ENCODE measurements at places on chromosomes 16 and 17.

GRCh38 chr16:13936596-13937081, 16.7 kb downstream of the ERCC4 start:
- DNase-seq: no peak

- no peak for DNase-seq
Observed at GRCh38 chr17:68566442-68566738, 34.8 kb downstream of the FAM20A start.

DNA sequence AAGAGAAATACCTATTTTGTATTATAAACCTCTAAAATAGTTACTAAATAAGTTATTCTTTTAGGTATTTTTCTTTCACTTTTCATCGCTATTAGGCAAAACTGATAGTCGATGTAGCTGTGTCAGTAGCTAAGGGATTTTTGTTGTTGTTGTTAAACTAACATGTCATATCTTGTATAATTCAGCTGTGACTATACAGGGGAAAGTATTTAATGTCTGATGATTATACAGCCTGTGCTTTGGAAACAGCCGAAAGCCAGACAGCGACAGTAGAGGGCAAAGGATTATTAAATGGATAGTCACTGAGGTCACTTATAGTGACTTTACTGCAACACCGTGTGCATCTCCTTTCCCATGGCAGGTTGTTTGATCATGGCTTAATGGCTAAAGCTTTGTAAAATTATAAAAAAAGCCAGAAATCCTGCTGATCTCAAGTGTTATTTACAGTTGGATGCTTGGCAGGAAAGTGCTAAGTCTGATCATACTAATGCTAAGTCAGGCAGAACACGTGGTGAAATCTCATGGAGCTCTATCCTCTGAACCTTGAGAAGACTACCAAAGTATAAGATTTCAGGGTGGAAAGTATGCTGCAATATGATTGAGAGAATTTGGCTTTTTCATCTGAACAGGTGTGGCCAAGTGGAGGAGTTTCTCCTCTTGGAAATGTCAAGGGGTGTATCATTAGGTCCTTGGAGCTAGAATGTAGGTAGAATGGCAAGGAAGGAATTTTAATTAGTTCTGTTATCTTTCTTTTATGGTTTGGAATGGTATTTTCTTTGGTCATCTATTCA, 88.4 kb downstream of the FTO start:
- DNase-seq: no peak

DNA sequence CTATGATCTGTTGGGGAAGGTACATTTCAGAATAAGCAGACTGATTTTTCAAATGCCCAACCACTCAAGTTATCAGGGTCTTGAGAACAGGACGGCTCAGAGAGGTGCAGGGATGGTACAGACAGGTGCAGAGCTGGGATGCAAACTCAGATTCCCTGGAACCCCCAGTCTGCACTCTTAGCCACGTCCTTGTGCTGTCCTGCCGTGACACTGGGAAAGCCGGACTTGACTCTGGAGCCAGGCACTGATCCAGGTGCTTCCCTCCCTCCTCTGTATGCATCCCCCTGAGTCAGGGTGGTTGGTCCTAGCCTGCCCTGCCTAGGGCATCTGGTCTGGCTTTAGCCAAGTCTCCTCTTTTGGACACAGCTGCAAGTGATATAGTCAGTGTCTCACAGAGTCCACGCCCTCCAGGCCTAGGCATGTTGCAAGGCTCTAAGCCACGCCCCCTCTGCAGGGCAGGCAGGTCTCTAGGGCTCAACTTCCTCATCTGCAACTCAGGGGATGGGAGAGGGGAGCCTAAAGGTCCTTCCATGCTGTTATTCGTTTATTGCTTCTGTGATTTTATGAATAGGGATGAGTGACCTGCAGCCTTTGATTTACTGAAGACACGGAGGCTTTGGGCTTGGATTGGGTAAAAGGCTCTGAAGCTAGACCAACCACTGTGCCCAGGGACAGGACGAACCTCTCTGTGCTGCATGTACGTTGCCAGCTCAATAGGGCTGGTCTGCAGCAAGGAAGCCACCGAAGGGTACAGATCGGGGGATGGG, 97.3 kb downstream of the SDK2 start:
- peak; percentile 87 for DNase-seq

DNA sequence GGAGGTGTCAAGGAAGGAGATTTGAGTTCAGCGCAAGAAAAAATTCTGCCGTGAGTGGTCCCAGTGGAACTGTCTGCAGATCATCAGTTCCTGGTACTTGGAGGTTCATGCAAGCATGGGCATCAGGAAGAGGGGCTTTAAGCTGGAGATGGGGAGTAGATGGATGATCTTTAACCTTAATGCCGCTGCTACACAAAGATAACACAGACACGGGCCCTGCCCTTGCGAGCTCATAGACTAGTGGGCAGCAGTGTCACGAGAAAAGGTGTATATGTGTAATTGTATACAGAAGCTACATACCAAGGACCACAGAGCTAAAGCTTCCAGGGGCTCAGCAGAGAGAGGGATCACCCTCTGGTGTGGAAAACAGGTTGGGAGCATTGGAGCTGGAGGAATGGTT, 33.6 kb downstream of the PRSS54 start:
- DNase-seq: no peak

DNA sequence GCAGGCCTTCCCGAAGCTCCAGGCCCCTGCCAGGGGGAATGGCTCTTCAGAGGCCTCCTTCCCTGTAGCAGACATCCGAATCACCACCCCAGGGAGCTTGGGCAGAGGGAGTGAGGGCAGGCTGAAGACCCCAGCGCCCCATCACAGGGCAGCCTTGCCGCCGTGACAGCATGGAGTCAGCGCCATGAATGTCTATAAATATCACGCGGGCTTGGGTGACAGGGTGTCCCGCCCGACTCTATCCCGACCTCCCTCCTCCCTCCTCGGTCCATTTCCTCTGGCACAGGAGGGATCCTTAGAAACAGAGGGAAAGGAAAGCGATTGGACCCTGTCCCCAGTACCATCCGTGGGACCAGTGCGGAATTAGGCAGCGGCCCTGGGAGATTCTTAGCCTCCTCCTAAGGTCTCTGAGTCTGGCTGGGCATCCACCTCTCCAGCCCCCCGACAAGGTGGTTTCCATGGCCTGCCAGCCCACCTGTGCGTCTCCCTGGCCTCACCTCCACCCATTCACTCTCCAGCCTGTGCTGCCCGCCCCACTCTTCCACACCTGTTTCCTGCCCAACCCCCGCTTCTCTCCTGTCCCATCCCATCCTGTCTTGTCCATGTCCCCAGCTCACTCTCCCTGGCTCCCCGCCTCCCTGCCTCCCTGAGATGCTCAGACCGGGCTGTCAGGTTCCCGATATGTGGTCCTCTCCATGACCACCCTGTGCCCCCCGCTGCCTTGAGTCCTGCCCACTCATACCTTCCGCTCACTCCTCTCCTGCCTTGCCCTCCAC, 5.1 kb downstream of the ATP2A1 start:
- no peak for DNase-seq

DNA sequence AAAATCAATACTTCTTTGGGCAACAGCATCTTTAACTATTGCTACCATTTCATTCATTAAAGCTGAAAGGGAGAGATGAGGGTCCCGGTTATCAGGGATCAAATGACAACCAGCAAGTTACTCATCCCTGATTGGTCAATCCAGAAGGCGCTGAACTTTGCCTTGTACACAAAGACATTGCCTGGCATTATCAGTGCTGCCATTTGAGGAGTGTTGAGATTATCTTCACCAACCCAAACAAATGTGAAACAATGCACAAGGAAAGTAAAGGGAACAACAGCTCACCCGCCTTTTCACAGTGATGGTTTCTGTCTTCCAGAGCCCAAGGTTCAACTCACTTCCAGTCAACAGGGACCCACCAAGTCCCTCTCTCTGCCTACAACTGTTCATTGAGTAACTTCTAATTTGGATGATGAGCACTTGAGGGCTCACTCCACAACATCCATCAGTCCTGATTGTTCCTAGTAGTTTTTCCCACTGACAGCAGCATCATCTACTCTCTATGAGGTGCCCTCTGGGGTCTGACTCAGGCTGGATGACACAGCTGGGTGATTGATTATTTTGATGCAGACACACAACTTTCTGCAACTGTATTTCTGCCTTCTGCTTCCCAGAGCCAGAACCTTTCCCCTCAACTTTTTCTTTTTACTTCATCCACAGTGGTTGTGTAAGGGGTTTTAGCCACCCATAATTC, 32.0 kb downstream of the LYRM9 start:
- no peak for DNase-seq

DNA sequence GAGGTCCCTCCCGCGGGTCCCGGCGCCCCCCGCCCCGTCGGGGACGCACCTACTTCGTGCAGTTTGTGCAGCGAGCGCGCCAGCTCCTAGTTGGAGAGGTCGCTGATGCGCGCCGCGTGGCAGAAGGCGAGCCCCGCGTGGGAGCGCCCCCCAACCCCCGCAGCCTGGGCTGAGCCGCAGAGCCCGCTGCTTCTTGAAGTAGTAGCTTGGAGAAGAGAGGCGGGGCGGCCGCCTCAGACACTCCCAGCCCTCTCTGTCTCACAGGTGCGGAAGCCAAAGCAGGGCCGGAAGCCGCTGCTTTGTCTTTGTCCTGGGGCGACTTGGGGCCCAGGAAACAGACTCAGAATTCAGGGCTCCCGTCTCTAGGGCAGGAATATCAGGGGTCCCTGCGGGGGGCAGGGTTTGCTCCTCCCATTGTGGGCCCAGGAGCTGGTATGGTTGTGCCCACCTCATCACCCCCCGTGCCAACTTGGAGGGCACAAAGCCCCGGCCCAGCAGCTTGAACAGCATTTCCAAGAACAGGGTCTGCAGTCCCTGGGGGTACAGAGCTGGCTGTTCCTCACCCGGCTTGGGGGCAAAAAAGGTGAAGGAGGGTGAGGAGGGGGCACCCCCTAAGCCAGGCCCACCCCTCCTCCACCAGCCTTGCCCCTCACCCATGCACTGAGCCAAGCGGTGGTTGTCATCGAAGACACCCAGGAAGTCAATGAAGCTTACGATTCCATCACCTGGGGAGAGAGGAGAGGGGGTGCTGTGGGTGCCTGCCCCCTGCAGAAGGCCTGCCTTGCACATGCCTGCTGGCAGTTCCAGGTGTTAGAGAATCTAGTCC, 13.5 kb downstream of the SPATA32 start:
- DNase-seq: no peak
